Activated CD4-positive, alpha-beta T cell treated with anti-CD3 and anti-CD28 coated beads for 24 hours (primary cell): ENCODE measurements at places on chromosomes 5 and 9.

DNA sequence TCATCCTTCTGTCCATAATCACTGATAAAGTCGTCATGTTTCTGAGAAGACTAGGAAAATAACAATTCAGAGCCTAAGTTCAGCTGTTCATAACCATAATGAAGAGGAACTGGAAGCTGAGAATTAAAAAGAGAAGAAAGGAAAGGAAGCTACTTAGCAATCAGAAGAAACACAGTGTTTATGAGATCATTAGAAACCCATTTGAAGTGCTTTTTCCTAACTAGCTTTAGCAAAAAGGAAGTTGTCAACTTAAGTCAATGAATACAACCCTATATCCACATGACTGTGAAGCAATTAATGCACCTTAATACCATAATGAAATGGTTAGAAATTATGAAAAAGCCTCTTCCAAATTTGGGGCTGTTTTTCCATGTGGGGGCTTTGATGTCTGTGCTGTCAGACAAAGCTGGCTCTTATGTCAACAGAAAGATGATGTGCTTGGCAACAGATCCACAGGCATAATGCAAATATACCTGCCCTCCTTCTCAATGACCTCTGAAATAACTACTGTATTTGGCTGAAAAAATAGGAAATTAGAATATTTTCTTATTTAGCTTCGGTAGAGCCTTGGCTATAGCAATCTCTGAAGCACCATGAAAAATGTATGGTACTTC, 463.5 kb downstream of the RASEF start:
- no peak for DNase-seq

GRCh38 chr5:80697100-80697499, 42.3 kb upstream of the DHFR start:
- DNase-seq, result no peak

- DNase-seq, result no peak
Observed at GRCh38 chr5:108238936-108239887, 142.7 kb downstream of the FBXL17 start.

- DNase-seq, result no peak
Observed at GRCh38 chr5:161007879-161008278, 155.9 kb upstream of the ATP10B start.
